Umbilical cord (tissue), 2 donors: ENCODE measurements at places on chromosomes 13 and 19. TPM values are rescaled to one million over a fixed set of nuclear protein-coding genes. Genes with fewer than 3 reads are reported as not detected.

Gene MAB21L1
- total RNA-seq: 1.2 TPM

Gene FSD1
- total RNA-seq: 3.4 TPM

Gene KLC3
- total RNA-seq: 4.3 TPM

Gene TBXA2R
- 1.9 TPM for total RNA-seq

Gene NKG7
- total RNA-seq: not detected

Gene ZNF433
- total RNA-seq: 8.4 TPM

Gene FCER2
- not detected for total RNA-seq

Gene SIX5
- total RNA-seq: 18.8 TPM

Gene MARK4
- 11.3 TPM for total RNA-seq

Gene IL27RA
- 0.96 TPM for total RNA-seq

Gene MISP3
- 0.96 TPM for total RNA-seq

Gene MTIF3
- total RNA-seq: 40.9 TPM

GRCh38 chr13:27000686-27001085 is 170.9 kb downstream of the USP12 start:
- no peak for DNase-seq

GRCh38 chr13:32731576-32731975 is 145.3 kb downstream of the PDS5B start:
- DNase-seq: no peak

DNA sequence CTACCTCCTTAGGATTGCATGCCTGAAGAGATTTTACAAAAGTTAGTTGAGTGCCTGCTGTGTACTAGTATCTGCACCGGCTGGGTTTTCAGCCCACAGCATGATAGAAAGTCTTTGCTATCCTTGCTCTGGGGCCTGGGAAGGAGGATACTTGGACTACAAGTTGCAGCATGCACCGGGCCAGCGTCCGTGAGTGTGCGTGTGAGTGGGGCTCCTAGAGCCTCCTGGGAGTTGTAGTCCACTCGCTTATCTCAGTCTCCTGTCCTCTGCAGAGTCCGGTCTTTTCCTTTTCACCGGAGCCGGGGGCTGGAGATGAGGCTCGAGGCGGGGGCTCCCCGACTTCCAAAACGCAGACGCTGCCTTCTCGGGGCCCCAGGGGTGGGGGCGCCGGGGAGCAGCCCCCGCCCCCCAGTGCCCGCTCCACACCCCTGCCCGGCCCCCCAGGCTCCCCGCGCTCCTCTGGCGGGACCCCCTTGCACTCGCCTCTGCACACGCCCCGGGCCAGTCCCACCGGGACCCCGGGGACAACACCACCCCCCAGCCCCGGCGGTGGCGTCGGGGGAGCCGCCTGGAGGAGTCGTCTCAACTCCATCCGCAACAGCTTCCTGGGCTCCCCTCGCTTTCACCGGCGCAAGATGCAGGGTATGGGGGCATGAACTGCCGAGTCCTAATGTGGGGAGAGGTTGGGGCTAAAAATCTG is 20.6 kb downstream of the BRSK1 start:
- no peak for DNase-seq

DNA sequence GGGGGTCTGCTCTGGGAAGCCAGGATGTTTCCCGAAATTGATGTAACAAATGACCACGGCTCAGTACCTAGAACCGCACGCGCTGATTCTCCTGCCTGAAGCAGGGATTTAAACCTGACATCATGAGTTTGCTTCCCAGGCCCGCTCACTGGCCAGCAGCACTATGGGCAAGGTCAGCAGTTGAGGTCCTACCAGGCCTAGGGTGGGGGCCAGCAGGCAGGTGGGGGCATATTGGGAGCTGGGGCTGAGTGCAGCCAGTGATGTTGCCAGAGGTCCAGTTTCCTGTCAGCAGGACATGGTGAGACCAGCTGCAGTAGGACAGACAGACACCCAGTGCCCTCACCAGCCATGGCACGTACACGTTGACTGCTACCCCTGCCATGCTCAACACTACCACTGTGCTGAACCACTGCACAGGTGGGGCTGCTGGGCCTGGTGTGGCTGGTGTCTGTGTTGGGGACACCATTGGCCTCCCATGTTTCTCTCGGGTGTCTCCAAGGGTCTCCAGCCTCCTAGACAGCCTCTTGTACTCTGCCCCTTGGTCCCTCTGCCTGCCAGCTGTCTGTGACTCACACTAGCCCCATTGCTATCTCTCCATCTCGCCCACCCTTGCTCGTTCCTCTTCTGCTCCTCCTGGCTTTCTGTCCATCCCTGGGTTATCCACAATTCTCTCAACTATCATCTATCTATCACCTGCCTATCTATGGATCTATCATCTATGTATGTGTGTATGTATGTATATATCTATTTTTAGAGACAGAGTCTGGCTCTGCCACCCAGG is 1.1 kb upstream of the C19orf85 start:
- DNase-seq: no peak

DNA sequence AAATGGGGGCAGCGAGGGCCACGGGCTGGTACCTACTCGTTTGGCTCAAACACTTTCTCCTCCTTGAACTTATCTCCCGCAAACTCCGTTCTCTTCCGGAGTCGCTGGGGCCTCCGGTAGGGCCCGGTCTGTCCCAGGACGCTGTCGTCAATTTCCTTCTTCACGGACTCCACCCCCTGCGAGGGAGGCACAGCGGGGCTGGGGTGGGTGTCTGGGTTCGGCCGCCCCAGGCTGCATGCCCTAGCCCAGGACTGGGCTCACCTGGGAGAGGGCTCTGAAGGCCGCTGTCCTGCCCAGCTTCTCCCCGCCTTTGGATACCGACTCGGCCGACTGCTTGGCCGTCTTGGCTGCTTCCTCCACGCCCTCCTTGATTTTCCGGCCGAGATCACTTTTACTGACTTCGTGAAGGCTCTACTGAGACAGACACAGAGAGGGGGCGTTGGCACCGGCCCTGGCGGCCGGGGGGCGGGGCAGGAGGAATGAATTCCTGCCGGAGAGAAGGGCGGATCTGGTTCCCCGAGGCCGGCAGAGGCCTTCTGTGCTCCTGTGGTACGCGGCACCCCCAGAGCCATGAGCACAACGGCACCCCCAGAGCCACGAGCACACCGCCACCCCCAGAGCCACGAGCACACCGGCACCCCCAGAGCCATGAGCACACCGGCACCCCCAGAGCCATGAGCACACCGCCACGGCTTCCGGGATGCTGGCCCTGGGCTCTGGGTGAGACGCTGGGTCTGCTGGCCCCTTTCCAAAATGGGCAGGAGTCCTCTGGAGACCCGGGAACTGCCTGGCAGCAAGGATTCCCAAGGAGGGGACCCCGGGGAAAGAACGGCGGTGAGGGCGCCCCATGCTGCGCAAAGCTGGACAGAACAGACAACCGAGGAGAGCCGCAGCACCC is 8.1 kb upstream of the CTXN1 start:
- no peak for DNase-seq

GRCh38 chr19:7857727-7858108 is 16.5 kb downstream of the PRR36 start:
- DNase-seq: no peak

GRCh38 chr19:16737911-16738310 is 18.3 kb downstream of the NWD1 start:
- DNase-seq: no peak

DNA sequence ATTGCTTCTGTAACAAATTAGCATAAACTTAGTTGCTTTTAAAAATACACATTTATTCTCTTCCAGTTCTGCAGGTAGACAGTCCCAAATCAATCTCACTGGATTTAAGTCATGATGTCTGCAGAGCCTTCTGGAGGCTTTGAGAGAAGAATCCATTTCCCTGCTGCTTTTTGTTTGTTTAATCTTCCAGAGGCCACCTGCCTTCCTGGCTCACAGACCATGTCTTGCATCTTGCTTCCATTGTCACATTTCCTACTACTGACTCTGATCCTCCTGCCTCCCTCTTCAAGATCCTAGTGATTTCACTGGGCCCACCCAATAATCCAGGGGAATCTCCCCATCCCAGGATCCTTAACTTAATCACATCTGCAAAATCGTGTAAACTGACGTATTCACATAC is 473.3 kb downstream of the ITGBL1 start:
- no peak for DNase-seq

- DNase-seq: no peak
Measured at GRCh38 chr13:46101484-46102254, 3.2 kb downstream of the CPB2 start.

GRCh38 chr13:108281901-108282300 is 12.4 kb downstream of the TNFSF13B start:
- DNase-seq: peak; percentile 59

GRCh38 chr13:71124230-71124629 is 742.8 kb downstream of the DACH1 start:
- DNase-seq: no peak

DNA sequence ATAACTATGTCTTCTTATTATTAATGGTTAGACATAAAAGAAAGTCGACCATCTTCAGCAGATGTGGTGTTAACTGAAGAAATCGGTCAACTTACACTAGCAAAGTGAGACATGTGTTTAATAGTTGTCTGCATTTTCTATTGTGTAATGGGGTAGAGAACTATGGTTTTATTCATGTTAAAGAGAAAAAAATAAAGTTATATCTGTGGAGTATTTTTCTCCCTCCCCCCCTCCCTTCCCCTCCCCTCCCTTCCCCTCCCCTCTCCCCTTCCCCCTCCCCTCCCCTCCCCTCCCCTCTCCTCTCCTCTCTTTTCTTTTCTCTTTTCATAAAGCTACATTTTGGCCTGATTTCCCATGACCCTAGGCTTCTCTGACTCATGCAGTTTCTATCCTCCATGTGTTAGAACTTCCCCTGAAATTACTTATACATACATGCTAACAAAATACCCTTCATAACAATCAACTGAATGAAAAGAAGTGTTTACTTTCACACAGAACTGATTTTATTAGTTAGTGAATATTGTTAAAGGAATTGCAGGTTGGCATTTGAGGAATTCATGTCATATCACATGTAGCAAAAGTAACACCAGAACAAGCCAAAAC is 1431.0 kb upstream of the ATXN8OS start:
- no peak for DNase-seq

- DNase-seq: no peak
Measured at GRCh38 chr19:8336072-8336569, 6.9 kb downstream of the KANK3 start.

- no peak for DNase-seq
Measured at GRCh38 chr13:103926118-103926517, 859.9 kb upstream of the SLC10A2 start.

DNA sequence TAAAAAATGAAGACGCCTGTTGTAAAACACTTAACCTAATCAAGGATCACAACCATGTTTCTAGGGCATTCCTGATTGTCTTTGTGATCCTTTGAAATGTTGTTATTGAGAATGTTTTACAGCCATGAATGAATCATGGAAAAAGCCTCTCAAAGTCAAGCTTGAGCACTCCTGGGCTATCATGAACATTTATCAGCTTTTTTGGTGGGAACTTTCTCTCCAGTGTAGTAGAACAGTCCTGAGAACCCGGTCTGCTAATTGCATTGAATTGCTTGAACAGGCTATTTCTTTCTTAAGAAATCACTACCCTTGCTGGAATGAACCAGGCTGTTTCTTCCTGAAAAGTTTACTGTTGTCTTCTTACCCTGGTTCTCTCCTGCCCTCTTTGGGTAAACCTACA is 516.5 kb downstream of the FGF9 start:
- peak; percentile 7 for DNase-seq

DNA sequence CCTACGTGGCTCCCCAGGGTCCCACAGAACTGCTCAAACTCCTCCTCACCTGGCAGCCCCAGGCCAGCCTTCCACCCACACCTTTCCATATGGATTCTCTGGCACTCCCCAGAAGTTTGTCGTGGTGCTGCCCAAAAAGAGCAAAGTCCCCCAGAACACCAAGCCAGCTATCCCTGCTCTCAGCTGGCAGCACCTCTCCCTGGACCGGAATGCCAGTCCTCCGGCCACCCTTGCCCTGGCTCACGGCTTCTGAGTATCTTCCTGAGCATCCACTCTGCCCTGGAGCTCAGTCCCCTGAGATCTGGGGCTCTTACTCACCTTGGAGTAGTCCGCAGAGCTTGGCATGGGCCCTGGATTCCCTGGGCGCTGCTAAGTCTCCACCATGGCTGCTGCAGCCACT is 166.5 kb upstream of the ZNF507 start:
- no peak for DNase-seq

- DNase-seq: no peak
Measured at GRCh38 chr19:31991984-31992655, 353.3 kb upstream of the ZNF507 start.

GRCh38 chr13:55576389-55576788 is 1564.3 kb upstream of the PRR20A start:
- no peak for DNase-seq

GRCh38 chr13:24684600-24684998 is 4.4 kb downstream of the ATP12A start:
- DNase-seq: no peak

GRCh38 chr19:4689403-4689802 is 19.3 kb upstream of the MYDGF start:
- no peak for DNase-seq

DNA sequence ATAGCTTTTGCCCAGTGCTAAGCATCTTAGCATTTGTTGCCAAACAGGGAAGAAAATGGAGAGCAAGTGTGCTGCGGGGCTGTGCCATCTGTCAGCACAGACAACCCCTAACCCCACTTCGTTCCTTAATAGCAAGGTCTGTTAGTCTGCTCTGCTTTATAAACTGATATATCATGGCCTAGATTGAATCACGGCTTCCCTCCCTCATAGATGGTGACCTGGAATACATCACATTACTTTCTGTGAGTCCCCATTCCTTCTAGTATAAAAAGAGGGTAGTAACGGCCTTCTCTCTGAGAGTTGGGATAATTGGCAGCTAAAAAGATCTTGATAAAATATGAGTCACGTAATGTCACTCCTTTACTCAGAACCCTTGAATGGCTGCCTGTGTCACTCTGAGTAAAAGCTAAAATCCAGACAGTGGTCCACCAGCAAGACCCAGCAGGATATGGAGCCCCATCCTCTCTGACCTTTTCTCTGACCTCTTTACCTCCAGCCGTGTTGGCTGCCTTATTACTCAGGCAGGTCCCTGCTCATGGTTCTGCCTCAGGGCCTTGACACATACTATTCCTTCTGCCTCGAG is 151.7 kb downstream of the DLEU7 start:
- DNase-seq: no peak

GRCh38 chr13:101298517-101298916 is 117.8 kb downstream of the NALCN start:
- no peak for DNase-seq

DNA sequence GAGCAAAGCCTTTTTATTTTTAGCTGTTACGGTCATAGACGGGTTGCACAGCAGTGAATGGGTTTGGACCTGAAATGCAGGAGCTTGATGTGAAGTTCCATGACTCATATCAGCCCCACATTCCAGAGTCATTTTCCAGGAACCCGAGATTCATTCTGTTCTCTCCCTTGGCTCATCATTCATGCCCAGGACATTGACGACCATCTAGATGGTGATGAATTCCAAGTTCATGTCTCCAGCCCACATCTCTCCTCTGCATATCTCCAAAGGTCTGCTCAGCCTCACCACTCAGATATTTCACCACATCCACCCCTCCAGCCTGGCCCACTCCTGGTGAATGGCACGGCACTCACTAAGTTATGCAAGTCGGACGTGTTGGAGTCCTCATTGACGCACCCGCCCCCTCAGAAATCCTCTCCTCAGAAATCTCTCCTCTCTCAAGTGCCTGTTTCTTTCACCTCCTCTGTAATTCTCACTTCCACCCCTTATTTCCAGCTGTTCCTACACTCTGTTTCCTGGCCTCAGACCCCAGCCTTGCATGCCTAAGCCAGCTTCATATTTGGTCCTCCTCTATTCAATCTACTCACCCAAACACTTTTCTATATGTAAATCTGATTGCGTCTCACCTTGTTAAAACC is 83.1 kb downstream of the ALOX5AP start:
- peak; percentile 31 for DNase-seq
